Stimulated activated CD4-positive, alpha-beta T cell treated with anti-CD3 and anti-CD28 coated beads, Interleukin-4, amount 100 ng/mL, for 1 hour (primary cell): ENCODE measurements at places on chromosomes 1 and 21.

GRCh38 chr1:17186216-17186909 is 18.6 kb upstream of the PADI1 start:
- DNase-seq = no peak

DNA sequence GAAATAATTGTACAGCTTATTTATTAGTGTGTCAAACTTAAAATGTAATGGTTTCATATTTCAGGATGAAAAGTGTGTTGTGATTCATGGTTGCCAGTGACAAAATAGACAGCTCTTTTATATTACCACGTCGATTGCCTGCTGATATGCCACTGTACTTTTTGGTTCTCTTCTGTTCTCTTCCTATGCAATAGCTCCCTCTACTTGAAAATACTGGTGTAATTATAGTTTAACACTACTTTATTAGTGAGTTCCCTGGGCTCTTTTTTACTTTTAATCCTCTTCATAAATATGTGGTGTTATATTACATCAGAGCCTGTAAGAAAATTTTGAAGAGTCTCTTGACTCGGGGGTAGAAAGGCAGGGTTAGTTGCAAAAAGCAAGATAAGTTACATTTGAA is 111.3 kb downstream of the PATJ start:
- no peak for DNase-seq

DNA sequence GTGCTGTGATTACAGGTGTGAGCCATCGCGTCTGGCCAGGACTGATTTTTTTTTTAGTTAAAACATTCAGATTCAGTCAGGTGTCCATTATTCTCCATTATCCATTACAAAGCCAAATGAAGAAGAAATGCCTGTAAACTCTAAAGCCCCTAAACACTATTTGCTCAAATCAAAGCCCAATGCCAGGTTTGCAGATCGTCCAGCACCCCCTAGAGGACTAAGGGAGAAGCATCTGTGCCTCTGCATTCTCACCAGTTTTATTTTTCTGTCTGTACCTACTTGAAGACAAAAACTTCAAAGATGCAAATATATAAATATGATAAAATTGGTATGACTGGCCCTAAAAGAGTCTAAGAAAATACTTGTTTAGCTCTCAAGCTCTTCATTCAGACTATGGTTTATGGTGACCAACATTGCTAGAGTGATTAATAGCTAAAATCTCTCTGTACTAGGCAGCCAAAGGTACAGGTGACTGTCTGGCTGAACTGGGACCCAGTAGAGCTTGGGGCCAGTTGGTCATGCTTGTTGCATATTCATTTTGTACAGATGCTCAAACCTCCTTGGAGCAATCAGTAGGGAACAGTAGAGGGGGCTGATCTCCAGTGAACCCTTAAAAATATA is 138.4 kb downstream of the SYT2 start:
- DNase-seq = no peak

DNA sequence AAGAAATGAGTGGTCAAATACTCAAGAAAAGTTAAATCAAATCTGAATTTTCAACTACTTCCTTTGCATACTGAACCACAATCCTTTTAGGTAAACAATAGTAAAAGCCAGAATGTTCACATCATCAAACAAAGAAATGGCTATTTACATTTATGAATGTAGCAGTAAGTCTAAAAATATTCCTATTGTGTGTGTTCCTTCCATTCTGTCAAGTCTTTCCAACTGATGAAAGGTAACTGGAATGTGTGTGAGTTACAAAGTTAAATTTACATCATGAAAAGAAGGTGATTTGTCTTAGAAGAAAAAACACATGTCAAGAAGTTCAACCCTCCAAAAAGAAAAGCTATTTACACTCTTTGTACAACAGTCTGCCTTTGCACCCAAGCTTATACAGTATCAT is 203.1 kb downstream of the SIPA1L2 start:
- no peak for DNase-seq

- DNase-seq = no peak
These were observed 21.4 kb downstream of the CNST start for GRCh38 chr1:246587606-246588005.

- no peak for DNase-seq
These were observed 4.3 kb upstream of the RWDD3 start for GRCh38 chr1:95229706-95230105.

DNA sequence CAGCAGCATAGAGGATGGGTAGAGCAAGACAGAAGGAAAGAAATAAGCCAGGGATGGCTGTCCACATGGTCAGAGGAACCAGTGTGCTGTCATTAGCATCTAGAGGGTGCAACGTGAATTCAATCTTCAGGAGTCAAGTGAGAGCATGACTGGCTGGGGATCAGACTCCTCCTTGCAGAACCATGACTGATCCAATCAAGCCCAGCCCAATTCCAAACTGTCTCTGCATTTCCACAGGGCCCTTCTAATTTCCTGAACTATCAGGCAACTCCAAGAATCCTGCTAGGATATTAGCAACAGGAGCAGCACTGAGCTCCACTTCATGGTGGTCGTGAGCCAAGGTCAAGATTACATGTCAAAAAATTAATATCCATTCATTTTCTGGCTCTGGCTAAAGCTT is 166.8 kb upstream of the CAMK1G start:
- DNase-seq = no peak

DNA sequence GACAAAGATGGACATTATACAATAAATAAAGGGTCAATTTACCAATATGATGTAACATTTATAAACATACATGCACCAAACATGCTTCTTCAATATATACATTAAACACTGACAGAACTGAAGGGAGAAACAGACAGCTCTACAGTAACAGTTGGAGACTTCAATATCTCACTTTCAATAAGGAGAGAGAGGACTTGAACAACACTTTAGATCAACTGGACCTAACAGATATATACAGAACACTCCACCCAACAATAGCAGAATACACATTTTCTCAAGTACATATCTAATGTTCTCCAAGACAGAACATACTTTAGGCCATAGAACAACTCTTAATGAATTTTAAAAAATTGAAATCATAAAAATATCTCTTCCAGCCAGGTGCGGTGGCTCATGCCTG is 50.6 kb upstream of the TTC39A start:
- DNase-seq = no peak

DNA sequence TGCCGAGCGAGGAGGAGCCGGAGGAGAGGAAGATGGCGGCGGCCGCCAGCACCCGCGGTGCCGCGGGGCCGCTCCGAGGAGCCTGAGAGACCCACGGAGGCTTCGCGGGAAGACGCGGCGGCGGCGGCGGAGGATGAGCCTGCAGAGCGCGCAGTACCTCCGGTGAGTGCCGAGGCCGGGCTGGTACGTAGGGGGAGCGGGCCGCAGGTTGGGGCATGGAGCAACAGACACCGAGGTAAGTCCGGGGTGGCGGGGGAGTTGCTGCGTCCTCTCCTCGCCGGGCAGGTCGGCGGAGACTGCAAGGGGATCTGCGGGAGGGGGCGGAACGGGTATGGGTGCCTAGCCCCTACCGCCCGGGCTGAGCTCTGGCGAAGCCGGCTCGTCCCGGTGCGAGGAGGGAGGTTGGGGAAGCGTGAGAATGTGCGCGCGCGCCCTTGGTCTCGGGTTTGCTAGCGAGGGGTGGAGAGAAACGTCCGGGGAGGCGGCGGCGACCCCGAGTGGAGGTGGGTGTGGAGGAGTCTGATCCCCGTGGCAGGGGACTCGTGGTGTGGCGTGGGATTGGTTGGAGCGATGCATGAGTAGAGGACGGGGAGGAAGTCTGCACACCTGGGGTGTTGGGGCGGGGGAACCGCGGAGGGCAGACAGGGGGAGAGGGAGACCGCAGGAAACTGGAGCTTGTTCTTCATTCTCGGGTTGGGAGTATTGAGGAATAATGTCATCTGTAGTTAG is at the start of gene SMG7:
TSS of gene SMG7 (plus strand) at position 12 of the 729 bp plus-strand sequence. CDS start at position 134, 122 bp downstream.
- peak; percentile 59 for DNase-seq

- no peak for DNase-seq
These were observed 132.5 kb downstream of the SYT14 start for GRCh38 chr1:210070531-210070930.

DNA sequence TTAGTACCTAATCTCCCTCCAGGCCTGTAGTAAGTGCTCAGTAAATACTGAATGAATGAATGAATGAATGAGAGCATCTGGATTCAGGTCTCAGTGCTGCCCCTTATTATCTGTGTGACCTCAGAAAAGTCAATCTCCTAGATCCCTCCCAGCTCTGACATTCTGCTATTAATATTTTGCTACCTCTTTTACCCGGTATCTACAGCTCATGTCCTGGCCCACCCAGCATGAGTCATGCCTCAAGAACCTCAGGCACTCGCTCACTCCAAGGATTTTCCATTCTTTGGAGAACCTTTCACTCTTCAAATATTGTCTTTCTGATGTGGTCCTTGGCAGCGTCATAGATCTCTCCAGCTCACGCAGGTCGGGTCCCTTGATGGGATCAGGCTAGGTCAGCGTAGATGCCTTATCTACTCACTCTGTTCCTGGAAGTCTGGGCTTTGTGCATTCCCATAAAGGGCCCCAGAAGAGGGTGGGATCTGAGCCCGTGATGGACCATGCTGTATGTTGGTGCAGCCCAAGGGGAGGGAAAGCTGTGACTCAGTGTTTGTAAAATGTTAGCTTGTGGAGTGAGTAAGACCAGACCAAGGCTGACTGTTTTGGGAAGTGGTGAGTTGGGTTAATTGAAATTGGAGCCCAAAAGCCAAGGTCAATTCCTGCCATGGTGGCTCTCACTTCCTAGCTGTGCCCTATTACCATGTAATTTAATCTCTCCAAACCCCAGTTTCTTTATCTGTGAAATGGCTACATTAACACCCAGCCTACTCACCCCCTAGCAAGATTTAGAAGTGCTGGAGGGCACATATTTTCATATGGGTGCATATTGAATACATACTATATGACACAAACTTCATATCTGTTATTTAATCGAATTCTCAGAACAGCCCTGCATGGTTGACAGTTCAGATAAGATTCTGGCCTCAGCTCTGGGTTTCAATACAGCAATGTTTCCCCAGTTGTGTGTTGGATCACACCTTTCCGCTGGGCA is 214.1 kb upstream of the USP24 start:
- no peak for DNase-seq

DNA sequence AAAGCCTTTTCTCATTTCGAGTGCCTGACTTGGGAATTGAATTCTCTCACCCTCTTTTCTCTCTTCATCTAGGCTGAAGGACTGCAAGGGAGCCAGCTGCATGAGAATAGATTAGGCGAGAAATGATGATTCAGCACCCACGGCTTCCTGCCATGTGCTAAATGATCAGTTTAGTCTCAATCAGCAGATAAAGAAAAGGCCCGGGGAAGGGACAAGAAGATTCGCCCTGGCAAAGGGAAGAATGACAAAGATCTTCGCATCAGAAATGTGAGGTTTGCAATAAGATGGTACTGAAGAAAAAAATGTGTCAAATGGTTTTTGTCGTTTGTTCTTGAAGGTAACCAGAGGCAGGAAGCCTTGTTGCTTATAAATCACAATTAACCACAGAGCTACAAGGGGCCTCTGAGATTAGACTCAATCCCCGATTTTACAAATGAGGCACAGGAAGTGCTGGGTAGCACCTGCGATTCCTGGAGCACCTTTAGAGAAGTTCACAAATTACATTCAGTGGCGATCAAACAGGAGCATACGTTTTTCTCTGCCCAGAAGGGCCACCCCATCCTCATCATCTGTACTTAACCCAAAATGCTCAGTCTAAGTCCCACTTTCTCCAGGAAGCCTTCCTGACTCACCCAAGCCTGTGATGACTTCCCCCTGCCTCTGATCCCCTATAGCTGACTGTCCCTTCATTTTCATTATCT is 183.4 kb downstream of the ZNF281 start:
- DNase-seq = peak; percentile 19

- no peak for DNase-seq
These were observed 75.1 kb upstream of the PGBD5 start for GRCh38 chr1:230501242-230501641.

- DNase-seq = no peak
These were observed 28.0 kb upstream of the SMPDL3B start for GRCh38 chr1:27906759-27907158.

DNA sequence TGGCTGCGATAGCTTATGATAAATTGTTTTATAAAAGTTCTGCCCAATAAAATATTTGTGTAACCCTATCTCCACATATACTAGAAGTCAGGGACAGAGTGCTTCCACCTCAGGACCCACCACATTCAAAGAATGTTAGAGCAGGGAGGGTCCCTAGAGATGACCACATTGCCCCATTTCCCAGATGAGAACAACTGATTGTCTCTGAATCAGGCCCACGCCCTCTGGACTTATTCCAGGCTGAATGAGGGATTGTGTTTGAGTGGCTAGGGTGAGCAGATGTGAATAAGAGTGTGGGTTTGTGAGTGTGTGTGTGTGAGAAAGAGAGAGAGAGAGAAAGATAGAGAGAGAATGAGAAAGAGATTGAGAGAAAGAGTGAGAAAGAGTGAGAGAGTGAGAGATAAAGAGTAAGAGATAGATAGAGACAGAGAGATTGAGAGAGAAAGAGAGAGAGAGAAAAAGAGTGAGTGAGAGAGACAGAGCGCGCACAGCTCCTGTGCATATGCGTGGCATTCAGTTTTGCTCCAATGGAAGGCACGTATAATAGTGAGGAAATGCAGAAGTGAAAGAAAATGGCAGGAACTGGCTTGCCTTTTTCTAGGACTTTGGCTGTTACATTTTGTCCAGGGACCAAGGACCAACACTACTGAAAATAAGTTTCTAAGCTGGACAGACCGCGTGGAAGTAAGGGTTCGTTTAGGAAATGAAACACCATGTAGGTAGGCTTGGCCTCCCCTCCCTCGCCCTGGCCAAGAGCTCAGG is 94.1 kb downstream of the ABCA4 start:
- DNase-seq = no peak

DNA sequence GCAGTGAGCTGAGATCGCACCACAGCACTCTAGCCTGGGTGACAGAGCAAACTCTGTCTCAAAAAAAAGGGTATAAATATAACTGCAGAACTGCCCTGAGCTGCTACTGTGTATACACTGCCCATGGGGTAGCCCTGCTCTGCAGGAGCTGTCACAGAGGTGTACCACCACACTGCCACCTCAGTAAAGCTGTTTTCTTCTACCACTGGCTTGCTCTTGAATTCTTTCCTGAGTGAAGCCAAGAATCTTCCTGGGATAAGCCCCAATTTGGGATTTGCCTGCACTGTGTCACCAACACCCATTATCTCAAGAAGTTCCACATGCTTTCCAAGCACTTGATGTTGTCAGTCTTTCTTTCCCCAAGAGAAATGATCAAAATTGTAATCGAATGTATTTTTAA is 30.6 kb upstream of the SLC6A9 start:
- DNase-seq = no peak
